ENCODE measurements at places on chromosomes 13 and 19.

- DNase-seq: no peak
These were observed 55.9 kb downstream of the ZNF431 start for GRCh38 chr19:21197590-21198295.

- DNase-seq: no peak
These were observed 84.4 kb downstream of the DPY19L3 start for GRCh38 chr19:32489971-32490370.

DNA sequence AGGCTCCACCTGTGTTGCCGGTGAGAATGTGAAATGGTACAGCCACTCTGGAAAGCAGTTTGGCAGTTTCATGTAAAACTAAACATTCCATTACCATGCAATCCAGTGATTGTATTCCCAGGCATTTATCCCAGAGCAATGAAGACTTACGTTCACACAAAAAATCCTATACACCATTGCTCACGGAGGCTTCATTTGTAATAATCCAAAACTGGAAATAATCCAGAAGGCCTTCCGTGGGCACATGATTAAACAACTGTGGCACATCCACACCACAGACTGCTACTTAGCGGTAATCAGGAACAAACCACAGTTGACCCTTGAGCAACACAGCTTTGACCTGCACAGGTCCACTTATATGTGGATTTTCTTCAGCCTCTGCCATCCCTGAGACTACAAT lies 339.7 kb downstream of the MTUS2 start:
- DNase-seq: no peak

DNA sequence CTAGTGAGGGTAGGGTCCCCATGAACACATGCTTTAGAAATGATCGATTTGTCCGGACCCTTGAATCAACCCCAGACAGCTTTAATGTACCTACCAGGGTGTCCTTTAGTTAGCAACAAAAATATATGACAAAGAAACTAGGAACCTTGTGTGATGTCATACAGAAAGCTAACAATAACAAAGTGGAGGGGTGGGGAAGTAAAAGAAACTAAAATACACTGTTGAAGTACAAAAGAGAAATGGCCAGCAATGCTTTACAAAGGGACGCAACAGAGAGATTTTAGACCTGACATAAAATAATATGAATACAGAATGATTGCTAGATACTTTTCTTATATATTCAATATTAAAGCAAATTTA lies 40.0 kb downstream of the DZIP1 start:
- no peak for DNase-seq

DNA sequence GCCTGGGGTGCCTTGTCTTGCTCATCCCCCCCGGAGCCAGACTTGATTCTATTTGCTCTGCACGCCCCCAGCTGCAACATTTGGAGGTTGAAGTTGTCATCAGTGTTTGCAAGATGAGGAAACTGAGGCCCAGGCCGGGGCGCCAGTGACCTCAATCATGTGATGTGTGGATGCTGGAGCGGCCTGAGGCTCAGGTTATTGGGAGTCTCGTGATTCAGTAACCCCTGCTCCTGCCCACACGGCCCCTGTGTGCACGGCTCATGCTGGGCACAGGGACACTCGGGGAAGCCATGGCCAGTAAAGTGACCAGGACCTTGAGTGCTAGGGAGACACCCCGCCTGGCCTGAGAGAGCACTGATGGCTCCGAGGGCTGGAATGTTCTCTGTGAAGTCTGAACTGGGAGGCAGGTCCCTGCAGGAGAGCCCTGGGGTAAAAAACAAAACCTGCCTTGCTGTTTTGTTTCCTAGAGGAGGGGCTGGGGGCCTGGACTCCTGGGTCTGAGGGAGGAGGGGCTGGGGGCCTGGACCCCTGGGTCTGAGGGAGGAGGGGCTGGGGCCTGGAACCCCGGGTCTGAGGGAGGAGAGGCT lies 1.9 kb downstream of the FGF21 start:
- DNase-seq: no peak

DNA sequence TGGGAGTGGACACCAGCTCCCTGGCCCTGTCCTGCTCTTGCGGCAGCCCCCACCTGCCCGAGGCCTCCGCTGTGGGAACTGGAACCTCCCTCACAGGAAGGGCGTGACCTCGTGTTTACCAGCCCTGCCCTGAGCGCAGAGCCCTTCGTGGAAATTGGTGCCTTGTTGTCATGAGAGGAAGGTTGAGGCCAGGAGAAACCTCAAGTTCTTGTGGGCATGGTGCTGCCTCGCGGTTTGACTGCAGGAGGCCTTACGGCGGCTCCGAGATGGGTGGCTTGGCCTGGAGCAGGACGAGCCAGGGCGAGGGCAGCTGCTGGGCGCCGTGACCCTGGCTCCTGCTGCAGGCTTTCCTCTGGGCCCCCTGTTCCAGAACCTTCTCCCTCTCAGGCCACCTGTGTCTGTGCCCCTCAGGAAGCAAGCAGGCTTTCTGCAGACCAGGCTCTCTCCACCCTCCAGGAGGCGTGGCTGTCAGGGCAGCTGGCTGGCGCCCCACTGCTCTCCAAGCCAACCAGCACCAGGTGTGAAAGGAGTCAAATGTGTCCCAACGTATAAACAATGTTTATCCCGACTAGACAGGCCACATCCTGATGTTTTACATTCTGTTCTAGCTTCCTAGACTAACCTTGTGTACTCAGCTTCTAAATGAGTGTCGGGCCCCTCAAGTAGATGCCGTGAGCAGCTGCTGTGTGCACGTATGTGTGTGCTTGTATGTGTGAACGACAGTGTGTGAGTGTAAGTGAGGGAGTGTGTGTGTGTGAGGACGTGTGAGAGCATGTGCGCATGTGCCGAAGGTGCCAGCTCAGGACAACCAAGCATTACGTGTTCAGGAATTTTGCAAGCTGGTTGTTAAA lies 10.4 kb upstream of the RASA3 start:
- no peak for DNase-seq

DNA sequence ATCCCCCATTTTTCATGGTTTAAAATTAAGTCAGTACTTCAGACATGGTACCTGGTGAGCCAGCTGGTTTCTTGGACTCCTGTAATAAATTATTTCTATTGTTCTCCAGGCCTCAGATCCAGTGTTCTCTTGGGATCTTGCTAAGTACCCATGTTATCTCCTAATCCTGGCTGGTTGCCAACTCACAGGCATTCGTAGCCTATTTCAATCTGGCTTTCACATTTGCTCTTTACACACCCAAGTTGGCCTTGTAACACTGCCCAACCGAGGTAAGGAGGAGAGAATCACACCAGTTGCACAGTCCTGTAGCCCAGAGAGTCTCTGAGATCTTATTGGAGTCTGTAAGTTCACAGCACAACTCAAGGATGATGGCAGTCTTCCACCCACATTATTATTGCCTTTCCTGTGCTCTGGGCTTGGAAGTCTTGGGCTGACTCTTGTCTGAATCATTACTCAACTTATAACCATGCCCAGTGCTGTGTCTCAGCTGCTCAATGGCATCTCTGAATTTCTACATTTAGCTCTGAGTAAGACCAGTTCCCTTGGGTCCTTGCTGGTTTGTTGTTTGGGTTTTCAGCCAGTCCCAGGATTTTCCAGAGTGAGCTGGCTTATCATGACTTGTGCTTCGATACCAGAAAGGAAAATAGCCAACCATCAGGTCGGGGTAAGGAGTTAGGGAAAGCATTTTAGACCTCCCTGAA lies 76.6 kb upstream of the KLF12 start:
- DNase-seq: no peak

DNA sequence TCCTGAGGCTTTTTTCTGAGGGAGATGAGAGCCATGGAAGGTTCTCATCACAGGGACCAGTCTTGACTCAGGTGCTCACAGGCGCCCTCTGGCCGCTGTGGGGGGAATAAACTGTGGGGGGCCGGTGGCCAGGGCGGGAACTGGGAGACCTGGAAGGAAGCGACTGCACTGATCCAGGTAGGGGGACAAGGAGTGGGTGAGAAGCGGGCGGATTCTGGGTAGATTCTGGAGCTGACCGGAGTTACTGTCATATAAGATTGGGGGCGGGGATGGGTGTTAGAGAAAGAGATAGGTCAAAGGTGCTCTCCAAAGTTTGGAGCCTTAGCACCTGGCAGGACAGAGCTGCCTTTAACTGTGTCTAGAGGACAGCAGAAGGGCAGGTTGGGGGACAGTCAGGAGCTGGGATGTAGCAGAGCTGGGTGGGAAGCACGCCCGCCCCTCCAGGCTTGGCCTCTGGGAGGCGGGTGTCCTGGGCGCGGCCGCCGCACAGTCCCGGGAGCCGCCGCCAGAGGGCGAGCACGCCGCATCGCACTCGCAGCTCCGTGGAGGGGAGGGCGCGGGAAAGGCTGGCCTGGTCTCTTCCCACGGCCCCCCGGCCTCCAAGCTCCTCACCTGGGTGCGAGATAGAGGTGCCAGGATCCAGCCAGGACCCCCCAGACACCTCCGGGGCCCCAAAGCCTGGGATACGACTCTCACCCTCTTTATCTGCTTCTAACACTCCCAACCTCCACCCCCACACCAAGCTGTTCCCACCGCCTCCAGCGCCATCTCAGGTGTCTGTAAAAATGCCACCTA lies 4.2 kb upstream of the DAND5 start:
- DNase-seq: peak; percentile 83

- DNase-seq: no peak
These were observed 56.1 kb downstream of the KL start for GRCh38 chr13:33072282-33072681.

DNA sequence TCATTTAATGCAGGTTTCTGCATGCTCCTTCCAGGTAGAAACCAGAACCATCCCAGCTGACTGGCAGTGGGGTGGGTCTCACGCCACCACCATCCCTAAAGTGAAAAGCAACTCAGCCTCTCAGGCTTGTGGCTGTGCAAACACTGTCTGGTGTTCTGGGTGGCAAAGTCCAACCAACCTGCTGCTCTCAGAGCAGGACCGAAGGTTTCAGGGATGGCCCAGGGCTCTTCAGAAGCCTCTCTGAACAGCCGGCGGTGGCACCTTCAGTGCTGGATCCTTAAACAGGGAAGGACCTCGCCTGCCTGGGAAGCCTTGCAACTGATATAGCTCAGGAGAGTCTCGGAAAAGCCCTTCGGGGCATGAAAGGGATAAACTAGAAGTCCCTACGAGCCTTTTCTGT lies 100.8 kb downstream of the COL4A1 start:
- no peak for DNase-seq
